T-helper 9 cell (primary cell): ENCODE measurements at places on chromosomes 1 and 21.

DNA sequence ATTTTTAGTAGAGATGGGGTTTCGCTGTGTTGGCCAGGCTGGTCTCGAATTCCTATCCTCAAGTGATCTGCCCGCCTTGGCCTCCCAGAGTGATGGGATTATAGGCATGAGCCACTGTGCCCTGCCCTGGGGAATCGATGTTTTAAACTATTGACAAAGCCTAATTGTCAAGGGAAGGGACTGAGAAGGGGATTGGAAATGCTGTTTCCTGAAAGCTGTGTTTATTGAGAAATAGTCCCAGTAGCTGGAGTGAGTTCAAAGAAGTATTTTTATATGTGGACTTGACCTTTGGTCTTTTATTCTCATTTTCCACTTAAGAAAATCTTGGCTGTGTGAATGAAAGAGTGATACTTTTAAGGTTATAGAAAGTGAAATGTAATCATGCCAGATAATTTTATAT lies 47.5 kb downstream of the KIF1B start:
- no peak for DNase-seq

DNA sequence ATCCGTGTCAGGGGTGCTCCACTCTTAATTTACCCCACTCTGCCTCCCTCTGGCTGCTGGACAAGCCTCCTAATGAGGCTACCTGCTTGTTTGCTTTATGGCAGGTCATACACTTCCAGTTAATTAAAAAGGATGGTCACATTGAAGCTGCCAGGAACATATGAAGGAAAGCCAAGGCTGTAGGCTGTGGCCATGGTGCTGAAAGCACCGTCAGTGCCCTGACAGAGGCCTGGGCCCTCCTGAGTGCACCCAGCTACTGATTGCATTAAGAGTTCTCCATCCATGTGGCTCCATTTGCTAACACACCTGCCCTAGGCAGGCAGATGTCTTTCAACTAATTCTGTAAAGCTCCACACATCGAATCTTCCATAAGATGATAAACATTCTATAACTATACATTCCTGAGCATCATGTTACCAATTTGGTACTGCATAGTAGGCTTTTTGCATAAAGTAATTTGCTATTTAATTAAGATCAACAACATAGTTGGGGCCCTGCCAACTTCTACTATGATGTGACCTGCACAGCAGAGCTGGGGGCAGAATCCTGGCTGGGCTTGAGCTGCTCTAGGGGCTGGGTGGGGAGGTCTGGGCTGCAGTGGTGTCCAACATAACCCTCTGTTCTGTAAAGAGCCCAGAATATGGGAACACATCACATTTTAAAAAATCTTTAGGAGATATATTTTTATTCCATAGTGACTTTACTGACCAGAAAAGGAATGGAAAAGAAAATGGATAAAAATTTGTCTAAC lies 224.8 kb downstream of the SIPA1L2 start:
- DNase-seq, result no peak

- peak; percentile 14 for DNase-seq
Observed at GRCh38 chr1:29123053-29123886, 433 bp downstream of the TMEM200B start.

- DNase-seq, result no peak
Observed at GRCh38 chr1:245441689-245442088, 286.9 kb downstream of the KIF26B start.

- DNase-seq, result no peak
Observed at GRCh38 chr21:43829575-43830119, 35.4 kb upstream of the AGPAT3 start.

- no peak for DNase-seq
Observed at GRCh38 chr1:23930861-23931490, 17.8 kb upstream of the CNR2 start.

GRCh38 chr1:108553905-108554304 lies 6.0 kb upstream of the EEIG2 start:
- DNase-seq, result no peak

DNA sequence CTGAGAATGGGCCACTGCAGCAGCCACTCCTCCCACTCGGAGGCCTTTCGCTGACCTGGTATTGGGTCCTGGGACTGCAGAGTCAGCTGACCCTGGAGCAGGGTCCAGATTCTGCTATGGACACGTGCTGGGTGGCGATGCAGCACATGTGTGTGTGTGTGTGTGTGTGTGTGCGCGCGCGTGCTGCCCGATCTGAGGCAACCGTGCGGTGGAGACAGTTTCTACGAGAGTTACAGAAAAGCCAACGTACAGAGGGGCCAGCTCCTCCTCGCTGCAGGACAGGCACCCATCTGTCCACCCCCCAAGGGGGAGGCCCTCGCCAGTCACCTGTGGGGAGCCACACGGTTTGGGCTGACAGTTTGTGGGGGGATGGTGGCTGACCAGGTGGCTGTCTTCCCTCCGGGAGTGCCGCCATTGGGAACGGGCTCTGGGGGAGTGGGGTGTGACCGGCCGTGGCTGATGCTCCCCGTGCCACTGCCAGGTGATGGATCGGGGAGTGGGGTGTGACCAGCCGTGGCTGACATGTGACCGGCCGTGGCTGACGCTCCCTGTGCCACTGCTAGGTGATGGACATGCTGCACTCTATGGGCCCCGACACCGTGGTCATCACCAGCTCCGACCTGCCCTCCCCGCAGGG lies 24.0 kb downstream of the CSTB start:
- DNase-seq, result no peak
